ENCODE measurements at places on chromosomes 12 and 14.

DNA sequence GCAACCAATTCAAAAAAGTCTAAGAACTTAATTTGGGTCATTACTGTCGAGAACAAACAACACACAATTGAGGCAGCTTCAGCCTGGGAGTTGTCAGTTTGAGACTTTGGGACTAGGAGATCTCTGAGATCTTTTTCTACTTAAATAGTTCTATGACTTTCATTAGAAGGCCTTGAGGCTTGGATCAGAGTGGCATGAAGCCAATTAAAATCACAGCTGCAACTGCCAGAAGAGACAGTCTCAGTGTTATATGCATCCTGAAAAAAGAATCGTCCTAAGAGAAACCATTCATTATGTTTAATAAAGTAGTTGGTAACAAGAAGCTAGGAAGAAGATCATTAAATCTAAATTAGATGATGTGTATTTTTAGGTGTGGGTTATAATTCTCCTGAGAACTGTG is 170.8 kb upstream of the RASSF8 start:
- DNase-seq = no peak

DNA sequence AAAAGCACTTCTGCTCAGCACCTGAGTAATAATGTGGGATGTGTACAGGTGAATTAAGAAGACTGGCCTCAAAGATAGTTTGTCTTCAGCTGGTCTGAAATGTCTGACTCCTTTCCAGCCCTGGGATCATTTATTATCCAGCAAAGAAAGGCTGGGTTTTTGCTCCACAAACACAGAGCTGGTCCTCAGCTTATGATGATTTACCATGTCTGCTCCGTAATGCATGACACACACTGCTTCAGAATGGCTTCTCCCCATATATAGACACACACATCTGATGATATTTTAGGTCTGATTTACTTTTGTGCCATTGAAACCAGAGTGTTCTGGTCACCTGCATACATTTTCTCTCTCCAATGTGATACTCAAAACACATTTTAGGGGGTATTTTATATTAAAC is 225.0 kb downstream of the SLC25A21 start:
- DNase-seq = no peak

DNA sequence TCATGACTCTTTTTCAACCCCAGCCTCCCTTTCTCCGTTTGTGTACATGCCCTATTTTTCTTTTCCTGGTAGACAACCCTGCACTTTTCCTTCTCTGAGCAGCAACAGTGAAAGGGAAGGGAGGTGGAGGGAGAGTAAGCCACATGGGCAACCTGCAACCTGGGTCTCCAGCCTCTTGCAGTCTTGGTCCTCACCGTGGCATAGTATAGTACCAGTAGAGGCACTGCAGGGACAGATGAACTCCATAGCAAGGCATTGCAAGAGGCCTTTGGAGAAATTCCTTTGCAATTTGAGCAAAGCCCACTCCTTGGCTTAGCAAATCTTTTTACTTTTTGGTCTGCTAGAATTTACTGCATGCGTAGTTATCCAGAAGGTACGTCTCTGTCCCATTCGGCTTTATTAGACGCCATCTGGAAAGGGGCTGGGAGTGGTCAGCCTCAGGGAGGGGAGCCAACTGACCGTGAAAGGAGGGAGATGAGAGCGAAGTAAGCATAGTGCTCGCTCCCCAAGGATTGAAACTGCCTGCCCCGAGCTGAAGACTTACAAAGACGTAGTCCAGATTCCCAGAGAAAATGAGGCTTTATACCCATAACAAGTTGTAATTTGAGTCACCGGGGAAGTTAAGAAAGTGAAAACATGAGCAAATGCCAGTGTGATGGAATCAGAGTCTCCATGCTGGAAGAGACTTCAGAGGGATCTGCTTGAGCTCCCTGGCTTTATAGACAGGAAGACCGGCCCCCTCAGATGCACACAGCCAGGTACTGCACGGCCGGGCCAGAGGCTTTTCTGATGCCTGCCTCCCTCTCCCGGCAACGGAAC is 332.0 kb downstream of the CACNA1C start:
- DNase-seq = no peak

DNA sequence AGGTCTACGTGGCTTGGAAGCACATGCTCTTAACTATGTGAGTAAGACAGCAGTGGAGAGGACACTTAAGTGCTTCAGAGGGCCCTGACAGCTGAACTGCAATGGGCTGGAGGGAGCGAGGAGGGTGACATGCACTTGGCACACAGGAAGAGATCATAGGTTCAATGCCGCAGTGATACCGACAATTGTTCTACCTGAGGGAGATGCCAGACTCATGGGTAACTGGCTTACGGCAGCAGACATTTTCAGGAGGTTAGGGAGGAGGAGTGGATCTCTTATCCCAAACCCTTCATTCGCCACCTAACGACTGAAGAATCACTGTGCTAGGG is 68.4 kb downstream of the NTF3 start:
- no peak for DNase-seq

GRCh38 chr12:123892180-123892559 is 80.5 kb downstream of the CCDC92 start:
- no peak for DNase-seq

- no peak for DNase-seq
Observed at GRCh38 chr12:101498252-101498651, 23.1 kb downstream of the SPIC start.

- no peak for DNase-seq
Observed at GRCh38 chr12:113464852-113465719, 6.6 kb downstream of the LHX5 start.

DNA sequence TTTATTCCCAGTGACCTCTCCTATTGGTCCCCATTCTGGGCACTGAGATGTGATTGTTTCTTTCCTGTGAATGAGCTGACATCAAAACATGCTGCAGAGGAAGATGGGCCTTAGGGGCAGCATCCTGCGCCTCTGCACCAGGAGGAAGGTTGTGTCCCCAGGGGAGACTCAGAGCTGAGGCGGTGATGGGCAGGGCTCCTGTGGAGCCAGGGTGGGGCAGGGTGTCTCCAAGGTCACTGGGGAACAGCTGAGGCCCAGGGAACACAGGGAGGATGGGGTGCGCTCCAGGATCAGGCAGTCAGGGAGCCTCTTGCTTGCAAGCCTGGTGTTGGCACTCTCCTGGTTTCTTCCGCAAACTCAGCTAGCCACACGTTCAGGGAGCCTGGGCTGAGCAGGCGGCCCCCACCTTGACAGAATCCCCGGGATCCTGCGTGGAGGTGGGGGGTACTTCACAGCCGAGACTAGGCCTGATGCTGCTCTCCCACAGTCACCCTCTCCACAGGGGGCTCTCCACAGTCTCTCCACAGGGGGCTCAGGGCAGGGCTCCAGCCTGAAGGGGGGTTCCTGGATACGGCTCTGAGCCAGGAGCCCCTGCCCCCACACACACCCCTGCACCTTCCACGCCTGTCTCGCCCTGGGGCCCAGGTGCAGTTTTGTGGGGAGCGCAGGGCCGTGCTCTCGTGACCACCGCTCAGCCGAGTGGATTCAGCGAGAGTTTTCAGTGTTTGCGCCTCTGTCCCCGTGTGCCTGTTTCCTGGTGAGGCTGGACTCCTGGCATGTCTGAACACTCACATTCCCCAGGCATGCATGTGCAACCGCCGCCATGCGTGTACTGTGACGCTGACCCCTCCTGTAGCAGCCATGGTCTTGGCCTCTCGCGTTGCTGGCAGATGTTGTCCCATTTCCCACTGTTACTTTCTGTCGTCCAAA is 264.7 kb downstream of the SEC23A start:
- no peak for DNase-seq

DNA sequence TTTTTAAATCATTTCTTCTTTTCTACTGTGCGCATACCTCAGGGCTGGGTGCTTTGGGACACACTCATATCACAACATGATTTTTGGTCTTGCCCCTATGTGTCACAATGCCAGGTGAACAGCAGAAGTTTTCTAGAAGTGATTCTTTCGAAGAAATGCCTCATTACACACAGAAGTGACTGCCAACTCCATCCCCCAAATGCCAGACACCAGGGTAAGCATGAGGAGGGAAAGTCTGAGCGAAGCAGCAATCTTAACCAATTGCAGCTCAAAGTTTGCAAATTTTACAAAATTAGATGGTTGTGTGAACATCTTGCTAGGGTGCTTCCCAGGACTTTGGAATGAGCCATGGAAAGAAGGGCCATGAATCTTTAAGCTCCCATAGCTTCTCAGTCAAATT is 87.3 kb upstream of the PLEKHA5 start:
- DNase-seq = no peak

- peak; percentile 48 for DNase-seq
Observed at GRCh38 chr12:45726603-45727300, 2.8 kb upstream of the ARID2 start.
